Esophagus squamous epithelium (tissue), 5 donors: ENCODE measurements at places on chromosomes 1 and 21.

DNA sequence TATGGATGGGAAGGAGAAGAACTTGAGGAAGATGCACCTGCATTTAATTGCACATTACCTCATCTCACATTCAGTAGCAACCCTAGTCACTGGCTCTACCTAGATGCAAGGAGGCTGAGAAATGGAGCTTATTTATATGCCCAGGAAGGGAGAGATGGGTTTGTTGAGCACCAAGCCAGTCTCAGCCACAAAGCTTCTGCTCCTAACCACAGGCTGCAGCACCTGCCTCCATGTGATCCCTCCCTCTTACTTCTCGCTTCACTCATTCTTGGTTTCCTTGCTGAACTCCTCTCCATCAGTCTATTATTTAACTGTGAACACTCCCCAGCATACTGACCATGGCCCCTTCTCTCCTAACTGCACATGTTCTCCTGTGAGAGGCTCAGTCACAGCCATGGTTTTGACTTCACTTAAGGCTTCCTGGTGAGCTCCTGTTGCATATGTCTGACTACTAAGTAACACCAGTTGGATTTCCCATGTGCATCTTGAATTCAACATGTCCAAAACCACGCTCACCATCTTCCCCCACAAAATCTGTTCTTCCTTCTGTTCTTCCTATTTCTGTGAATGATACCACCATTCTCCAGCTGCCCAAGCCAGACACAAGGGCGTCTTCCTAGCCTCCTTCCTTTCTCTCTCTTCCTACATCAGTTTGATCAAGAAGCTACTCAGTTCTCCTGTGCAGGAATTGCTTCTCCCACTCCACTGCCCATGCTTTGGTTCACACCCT is 139.8 kb downstream of the AK5 start:
- no peak for DNase-seq

DNA sequence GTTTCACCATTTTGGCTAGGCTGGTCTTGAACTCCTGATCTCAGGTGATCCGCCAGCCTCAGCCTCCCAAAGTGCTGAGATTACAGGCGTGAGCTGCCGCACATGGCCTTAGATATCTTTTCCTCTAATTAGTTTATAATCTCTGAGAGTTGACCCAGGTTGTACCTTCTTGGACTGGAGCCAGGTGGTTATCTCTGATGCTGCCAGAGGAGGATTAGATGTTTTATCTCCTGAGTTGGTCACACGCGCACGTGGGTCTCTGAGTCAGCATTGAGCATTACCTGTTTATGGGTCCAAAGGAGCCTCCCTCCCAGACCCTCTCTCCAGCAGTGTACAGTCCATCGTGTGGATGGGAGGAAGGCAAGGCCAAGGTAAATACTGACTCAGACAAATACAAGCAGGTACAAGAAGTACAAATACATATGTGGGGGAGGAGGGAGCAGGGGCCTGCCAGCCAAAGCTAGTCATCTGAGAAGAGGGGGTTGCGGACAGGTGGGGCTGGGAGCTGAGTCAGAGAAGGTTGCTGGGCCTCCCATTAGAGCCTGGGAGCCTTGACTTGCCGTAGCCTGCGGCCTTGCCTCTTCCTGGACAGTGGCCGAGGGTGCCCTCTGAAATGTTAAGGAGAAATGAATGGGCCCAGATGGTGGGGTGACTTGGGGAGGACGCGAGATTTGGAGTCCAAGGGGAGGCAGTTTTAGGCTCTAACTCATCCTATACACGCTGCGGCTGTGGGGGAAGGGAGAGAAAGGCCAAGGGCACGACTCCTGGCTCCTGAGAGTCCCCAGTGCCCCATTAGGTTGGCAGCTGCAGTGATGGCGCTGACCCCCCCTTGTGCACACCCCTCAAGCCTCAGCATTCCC is 13.1 kb downstream of the IL6R start:
- DNase-seq, result no peak

- DNase-seq, result no peak
Observed at GRCh38 chr1:6690186-6690585, 11.4 kb downstream of the DNAJC11 start.

GRCh38 chr1:222995620-222996309 is 147.3 kb downstream of the TLR5 start:
- DNase-seq, result no peak

DNA sequence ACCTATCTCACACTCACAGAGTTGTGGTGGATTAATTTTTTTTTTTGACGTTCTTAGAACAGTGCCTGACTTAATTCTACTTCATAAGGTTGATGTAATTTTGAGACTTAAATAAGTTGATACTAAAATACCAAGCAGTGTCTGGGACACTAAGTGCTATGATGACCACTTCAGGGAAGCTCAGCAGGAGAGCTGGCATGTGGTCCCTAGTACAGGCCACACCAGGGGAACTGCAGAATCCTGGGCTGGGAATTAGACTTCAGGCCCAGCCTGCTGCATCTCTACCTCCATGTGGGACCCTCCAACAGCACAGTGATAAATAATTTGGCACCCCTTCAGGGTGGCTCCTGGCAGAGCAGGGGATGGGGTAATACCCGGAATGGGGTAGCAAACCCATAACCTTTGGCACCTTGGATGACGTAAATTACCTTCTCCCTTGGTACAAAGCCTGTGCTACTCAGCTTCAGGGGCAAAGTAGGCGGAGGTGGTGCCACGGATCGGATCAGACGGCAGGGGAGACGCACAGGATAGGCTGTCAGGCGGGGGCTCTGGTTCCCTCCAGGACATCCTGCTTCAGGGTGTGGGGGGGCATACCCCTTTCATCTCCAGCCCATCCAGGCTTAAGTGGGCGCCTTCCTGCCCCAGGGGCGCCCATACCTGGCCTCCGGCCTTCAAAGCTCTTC is 4.8 kb downstream of the MFSD2A start:
- DNase-seq, result no peak

DNA sequence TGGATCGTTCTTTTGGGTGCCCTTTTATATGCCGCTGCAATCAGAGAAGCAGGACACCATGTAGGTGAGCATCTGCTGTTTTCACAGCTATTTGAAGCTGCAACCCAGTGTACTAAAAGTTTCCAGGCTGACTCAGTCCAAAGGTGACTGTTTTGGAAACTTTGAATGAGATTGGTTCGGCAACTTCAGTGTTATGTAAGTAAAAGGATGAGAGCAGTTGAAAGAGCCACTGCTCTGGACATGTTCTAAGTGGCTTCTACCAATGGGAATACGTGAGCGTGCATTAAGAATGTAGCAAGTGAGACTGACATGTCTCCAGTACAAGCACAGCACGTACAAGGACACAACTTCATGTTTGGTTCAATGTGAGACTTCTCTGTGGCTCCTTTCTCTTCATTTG is 55.6 kb downstream of the DDR2 start:
- DNase-seq, result no peak

GRCh38 chr1:199701726-199702125 is 325.8 kb upstream of the NR5A2 start:
- DNase-seq, result no peak

DNA sequence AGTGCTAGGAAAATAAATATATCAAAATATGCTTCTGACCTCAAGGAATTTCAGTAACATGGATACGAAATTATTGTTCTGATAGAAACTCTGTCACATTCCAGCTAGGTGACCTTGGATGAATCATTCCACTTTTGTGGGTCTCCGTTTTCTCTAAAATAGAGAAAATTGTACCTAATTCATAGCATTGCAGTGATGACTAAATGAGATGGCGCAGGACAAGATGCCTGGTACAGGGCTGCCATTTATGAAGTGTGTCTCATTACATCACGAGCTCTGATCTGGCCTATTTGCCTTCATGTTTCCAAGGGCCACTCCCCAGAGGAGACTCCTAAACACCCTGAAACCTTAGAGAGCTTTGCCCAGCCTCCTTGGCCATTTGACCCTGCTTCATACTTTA is 480.0 kb upstream of the USP24 start:
- DNase-seq, result no peak

GRCh38 chr1:25041916-25042315 is 111.8 kb upstream of the RUNX3 start:
- no peak for DNase-seq

- DNase-seq, result no peak
Observed at GRCh38 chr1:106978477-106979322, 77.8 kb upstream of the PRMT6 start.

- DNase-seq, result no peak
Observed at GRCh38 chr1:3919706-3920105, 19.6 kb upstream of the C1orf174 start.

DNA sequence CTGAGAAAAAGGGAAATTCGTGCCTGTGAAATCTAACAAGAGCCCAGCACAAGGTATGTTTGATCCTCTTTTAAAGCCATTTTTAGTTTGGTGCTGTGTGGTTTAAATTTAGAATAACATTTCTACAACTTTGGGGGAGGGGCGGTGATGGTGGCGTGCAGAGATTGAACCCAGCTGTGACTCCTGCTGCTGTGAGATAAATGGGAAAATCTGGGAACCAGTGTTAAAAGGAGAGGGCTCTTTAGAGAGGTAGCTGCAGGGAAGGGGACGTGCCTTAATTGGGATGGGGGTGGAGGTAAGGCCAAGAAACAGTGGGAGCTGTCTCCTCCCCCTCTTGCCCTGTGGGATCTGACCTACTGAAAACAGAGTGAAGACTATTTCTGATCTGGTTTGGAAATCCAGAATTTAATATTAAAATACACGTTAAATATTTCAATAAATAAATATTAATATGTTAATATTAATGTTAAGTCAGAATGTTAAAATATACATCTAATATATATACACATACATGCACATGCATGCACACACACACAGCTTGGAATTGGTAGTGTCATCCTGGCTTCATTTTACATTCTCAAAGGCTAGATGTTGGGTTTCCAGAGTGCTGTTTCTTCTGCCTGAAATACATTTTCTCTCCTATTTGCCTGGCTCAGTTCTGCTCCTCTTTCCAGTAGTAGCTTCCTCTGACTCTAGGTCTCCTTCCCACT is 30.1 kb upstream of the DNAJC6 start:
- no peak for DNase-seq

- DNase-seq, result no peak
Observed at GRCh38 chr1:66415281-66415680, 118.7 kb upstream of the SGIP1 start.

- DNase-seq, result no peak
Observed at GRCh38 chr1:21317035-21317689, 26.9 kb upstream of the ECE1 start.

GRCh38 chr1:29383746-29384371 is 147.5 kb downstream of the PTPRU start:
- DNase-seq, result no peak

DNA sequence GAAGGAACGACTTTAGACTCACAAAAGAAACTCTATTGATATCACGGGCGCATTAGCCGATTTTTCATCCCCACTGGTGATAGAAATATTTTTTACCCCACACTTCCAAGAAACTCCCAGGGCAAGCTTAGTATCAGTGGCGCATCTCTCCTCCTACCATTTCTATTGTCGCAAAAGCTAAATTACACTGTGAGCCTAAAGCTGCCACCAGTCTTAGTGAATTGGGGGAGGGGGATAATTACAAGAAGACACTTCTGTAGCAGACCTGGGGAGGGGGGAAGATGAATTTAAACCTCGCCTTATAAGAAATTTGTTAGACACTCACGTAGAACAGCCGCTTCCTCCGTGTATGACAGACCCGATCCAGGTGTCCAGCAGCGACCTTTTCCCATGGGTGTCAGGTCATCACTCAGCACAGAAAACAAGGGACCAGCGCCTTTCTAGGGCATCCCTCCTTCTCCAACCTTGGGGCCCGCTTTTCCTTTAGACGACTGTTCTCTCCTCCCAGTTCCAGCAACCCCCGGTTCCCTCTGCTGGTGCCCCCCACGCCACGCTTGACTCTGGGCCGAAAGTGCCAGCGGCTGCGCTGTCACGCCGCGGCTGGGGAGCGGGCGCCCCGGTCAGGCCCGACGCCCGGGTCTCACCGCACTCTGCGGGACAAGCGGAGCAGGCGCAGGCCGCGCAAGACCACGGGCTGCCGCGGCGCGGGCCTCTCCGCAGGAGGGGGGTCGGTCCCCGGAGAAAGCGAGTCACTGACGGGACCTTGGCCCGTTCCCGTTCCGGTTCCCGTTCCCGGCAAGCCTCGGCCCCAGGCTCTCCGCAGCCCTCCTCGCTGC is 821 bp downstream of the PHC2 start:
- no peak for DNase-seq

- no peak for DNase-seq
Observed at GRCh38 chr1:86546787-86547221, at the start of gene CLCA4. TSS of gene CLCA4 (plus strand) at chr1:86547078. CDS start at chr1:86547120, 42 bp downstream.

- DNase-seq, result no peak
Observed at GRCh38 chr1:81654147-81654546, 146.6 kb upstream of the ADGRL2 start.

GRCh38 chr1:207841901-207842300 is 69.0 kb downstream of the CD34 start:
- DNase-seq, result no peak

DNA sequence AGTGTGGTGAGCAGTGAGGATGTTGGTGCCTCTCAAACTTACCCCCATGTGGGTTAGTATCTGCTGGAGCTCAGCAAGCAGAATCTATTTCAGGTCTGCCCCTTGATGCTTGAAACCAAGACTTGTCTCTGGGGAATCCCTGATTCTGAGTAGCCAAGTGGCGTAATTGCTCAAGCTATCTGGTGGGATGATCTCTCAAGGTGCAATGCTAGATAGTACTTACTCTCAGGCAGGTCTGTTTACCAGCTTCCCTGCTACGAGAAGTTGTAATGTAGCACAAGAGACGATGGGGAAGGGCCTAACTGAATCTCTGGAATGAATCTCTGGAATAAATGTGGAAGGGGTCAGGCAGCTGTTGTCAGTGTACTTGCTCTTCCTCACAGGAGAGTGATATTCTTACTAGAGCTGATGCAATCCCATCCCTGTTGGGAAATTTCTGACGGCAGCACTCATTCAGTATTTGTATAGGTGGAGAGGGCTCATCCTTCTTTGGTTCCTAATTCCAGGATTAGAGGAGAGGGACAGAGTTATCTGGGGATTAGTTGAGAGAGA is 65.4 kb downstream of the MACF1 start:
- no peak for DNase-seq

GRCh38 chr1:189620471-189620870 is 857.2 kb downstream of the BRINP3 start:
- no peak for DNase-seq

GRCh38 chr21:21019681-21020080 is 21.5 kb downstream of the NCAM2 start:
- DNase-seq, result no peak

GRCh38 chr1:66300972-66301451 is 232.9 kb upstream of the SGIP1 start:
- no peak for DNase-seq

DNA sequence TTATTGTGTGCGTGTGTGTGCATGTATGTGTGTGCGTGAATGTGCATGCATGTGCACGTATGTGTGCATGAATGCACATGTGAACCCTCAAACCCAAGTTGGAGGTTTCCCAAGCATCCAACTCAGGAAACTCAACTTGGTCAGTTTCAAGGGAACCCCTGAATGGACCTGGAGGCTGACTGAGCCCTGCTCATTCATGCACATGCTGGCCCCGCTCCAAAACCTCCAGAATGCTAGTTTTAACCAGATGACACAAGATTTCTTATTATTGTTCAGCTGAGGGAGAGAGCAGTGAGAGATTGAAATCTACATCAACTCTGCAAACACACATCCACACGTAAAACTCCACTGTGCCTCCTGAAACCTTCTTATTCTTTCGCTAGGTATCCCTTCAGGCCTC is 104.4 kb downstream of the OMA1 start:
- DNase-seq, result no peak
